H1 (cell line): ENCODE measurements at places on chromosomes 7 and 10.

DNA sequence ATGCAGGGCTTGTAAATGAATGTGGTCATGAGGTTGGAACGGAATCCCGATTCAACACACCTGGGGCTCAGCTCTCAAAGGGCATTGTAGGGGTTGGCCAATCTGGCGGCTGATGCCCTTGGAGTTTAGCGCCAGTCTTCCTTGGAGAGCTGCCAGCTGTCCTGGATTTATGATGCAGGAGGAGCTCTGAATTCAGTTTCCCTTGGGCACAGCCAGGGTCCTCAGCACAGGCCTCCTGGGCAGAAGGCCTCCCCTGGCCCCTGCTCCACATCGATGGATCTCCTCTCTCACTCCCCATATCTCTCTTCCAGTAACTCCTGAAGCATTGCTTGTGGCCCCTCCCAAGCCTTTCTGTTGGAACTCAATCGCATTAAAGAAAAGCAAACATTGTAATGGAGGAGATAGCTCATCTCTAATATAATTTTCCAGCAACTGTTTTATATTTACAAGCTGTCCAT lies 985 bp upstream of the CYTH3 start:
- DNase-seq, result no peak

- DNase-seq, result no peak
These were observed 48.4 kb upstream of the FAM20C start for GRCh38 chr7:143811-144453.

- DNase-seq, result no peak
These were observed 179.1 kb upstream of the STEAP4 start for GRCh38 chr7:88485821-88486220.

DNA sequence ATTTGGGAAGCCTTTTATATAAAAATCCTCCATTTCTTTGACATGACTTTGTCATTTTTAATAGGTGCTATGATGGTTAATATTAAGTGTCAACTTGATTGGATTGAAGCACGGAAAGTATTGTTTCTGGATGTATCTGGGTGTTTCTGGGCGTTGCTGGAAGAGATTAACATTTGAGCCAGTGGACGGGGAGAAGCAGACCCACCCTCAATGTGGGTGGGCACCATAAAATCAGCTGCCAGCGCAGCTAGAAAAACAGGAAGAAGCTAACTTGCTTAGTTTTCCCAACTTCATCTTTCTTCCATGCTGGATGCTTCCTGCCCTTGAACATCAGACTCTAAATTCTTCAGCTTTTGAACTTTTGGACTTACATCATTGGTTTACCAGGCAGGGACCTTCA lies 1003.0 kb downstream of the SORCS3 start:
- DNase-seq, result no peak

GRCh38 chr7:83870515-83870914 lies 221.6 kb upstream of the SEMA3E start:
- no peak for DNase-seq

- DNase-seq, result no peak
These were observed 53.7 kb downstream of the CTTNBP2 start for GRCh38 chr7:117819558-117819957.

GRCh38 chr7:152668975-152669374 lies 7.0 kb downstream of the XRCC2 start:
- no peak for DNase-seq

DNA sequence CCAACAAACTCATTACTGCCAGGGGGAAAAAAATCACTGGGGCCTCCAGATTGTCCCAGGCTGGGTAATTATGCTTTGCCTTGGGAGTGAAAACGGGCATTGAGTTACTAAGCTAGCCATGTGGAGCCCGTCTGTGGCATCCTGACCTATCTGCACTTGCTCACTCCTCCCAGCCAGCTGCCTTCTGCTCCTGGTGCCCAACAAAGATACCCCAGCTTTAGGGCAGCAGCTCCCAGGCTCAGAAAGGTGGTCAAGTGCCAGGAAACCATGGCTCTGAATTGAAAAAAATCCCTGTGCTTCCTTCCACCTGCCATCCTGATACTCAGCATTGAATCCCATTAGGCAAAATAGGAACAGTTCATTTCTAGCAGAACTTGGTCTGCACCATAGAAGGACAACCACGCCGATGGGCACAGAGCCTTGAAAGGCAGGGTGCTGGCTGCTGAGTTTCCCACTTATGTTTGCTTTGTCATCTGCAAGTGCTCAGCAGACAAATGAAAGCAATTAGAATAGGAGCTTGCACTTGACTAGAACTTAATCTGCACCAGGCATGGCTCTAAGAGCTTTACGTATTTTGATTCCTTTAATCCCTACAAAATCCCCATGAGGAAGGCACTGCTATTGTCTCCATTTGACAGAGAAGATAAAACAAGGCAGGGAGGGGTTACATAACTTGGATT lies 42.8 kb downstream of the HSPA12A start:
- DNase-seq, result no peak

DNA sequence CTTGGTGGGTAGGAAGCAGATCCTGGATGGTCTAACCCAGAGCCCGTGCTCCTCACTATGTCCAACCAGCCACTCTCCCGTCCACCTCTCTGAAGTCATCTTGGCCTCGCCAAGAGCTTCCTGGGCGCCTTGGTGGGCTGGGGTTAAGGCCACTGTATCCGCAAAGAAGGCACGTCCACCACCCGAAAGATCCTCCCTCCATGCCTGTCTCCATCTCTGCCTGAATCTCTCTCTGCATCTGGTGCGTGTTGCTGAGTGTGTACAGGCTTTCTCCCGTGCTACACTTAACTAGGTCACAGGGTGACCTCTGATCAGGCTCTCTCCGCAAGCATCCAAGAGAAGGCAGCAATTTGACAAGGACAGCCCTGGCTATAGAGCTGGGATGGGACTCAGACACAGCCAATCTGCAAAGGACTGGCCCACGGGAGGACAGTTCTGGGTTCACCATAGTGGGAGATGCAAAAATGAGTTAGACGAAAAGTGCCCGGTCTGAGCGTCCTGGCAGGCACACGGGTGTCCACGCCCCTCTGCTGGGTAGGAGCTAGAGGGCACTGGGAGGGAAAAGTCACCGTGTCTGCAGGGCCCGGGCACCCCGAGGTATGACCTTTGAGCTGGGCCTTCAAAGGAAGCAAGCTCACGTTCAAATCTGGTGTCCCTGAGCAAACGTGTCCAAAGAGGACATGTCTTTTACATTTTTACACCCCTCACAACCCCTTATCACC lies 9.4 kb upstream of the RFC2 start:
- no peak for DNase-seq

GRCh38 chr10:3692387-3692999 lies 92.5 kb downstream of the KLF6 start:
- DNase-seq, result no peak

GRCh38 chr7:55431898-55432297 lies 66.8 kb downstream of the LANCL2 start:
- DNase-seq, result no peak

DNA sequence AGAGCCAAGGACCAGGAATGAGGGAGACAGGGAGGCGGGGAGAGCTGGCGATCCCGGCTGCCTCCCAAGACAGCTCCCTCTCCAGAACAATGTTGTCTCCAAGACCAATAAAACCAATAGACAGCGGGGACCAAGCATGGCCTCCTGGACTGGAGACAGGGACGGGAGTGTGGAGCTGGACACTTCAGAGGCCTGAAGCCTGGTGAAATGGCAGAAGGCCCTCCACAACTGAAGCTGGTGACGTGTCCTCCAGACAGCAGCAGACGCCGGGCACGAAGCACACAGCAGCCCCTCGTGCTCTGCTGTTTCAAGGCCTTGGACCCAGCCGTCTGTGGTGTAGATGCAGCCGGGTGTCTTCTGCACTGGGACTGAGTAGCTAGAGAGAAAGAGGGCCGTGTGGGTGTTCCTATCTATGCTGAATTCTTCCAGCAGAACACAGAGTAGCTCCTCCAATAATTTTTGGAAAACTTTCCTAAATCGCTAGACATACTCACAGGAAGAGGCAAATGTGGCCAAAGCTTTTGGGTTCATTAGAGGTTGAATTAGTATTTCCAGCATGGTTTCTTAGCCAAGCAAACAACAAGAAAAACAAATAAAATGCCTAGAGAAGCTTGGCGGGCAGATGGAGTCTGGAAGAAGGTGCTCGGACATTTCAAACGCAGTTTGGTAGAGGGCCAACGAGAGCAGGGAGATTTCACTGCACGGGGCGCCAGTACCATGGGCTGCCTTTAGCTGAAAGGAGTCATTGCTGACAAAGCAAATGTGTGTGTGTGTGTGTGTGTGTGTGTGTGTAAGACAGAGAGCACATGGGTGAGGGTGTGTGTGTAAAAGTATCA lies 570.4 kb downstream of the TCERG1L start:
- DNase-seq, result no peak

DNA sequence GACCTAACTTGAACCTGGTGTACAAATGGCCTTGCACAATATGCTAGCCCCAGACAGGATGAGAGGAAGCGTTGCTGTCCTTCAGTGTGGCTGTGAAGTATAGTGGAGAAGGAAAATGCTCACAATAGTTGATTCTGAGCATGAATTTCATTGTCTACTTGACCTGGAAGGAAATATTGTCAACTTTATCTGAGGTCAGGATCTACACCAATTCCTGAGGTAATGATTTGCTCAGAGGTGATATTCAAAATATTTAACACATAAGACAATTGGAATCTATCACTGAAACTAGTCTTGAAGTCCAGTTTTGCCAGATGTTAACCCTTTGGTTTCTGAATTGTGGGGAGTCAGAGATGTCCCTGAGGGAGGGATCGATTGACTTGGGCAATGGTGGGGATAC lies 20.9 kb upstream of the ICA1 start:
- no peak for DNase-seq

GRCh38 chr7:1794888-1795542 lies 124.9 kb downstream of the ELFN1 start:
- no peak for DNase-seq

DNA sequence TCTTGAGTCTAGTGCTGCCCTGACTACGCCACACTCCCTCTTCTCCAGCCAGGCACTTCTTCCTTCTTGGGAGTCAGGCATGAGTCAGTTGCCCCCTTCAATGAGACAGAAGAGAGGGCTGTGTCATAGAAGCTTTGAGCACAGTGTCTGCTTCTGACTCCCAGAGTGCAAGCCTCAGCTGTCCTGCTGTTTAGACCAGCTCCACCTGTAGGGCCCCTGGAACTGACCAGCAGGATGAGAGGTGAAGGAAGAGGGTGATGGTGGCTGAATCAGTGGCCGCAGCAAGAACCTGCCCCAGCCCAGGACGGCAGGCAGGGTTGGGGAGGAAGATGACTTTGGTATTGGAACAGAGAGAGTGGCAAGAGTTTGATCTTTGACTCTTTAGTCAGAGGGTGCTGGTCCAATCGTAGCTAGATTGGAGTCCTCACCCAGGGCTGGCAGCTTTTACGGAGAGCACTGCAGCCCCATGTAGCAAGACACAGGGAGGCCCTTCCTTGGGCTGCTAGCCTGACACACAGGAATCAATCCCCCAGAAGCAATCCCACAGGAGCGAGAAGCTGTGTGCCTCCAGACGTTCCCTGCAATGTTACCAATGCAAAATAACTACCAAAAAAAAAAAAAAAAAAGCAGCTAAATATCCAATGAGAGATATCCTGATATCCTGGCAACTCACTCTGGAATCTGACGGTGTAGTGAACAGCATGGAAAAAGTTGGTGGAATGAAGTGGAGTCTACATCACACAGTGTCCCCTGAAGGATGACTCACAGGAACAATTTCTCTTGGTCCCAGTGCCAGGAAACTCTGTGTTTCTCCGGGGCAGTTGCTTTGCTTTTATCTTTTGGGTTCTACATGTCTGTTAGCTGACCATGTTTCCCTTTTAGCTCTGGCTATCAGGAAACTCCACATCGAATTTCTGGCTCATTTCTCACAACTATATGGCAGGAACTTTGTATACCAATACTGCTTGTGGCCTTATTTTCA lies 6.9 kb downstream of the C10orf62 start:
- no peak for DNase-seq

DNA sequence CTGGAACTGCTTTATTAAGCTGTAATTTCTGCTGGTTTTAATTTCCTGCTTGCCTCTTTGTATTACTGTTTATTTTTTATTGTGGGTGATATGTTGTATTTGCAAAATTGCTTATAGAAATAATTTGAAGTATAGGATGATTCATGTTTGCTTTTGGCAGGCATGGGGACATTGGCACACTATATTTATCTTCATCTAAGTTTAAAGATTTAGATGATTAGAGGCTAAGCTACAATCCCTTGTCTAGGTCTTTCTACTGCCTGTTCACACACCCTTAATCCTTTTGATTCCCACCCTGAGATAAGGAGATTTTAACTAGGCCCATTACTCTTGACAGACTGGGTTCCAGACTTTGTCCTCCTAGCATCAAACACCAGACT lies 182.8 kb upstream of the KAT6B start:
- no peak for DNase-seq

GRCh38 chr7:2611401-2611800 lies 20.4 kb upstream of the TTYH3 start:
- DNase-seq, result no peak

DNA sequence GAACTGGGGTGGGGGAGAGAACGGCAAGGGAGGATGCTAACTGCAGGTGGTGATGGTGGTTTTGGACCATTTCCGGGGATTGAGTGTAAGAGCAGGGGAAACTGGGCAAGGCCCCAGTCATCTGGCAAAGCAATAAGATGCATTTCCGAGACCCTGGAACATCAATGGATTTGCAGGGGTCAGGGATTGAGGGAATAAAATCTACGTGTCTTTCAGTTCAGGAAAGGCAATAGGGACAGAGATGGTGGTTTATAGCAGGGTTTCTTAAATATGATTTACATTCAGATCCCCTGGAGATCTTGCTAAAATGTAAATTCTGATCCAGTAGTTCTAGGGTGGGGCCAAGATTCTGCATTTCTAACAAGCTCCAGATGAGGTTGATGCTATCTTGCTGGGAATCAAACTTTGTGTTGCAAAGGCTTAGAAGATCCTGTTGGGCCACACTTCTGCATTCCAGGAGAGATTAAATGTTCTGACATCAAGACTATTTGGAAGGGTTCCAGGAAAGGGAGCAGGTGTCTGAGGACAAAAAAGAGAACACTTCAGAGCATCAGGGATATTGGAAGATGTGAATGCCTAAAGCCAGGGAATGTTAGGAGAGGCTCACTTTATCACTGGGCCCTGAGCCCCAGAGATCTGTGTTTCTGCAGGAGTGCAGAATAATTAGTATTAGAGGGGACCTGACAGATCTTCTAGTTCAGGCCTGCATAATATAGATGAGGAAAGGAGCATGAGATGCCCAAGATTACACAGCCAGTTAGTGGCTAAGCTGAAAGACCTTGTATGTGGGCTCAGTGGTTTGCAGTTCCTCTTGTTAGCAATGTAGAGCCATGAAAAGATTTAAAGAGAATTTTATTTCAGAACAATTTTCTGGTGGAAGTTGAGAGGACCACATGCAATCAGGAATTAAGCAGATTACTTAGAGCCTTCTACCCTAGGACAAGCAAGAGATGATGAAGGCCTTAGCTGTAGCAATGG lies 32.4 kb downstream of the BLNK start:
- DNase-seq, result no peak

DNA sequence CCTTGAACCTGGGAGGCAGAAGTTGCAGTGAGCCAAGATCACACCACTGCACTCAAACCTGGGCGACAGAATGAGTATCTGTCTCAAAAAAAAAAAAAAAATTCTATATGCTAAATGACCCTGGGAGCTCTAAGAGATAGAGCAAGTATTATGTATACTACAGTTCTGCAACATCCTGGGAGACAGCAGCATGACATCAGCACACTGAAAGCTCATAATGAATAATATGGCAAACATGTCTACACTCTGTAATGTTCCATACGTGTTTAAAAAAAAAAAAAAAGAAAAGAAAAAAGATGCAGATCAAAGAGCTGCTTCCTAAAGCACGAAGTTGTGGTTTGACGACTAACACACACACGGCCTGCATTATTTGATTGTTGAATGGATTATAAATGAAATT lies 72.5 kb downstream of the CUL2 start:
- no peak for DNase-seq

GRCh38 chr7:136941816-136942215 lies 73.4 kb downstream of the CHRM2 start:
- DNase-seq, result no peak
